ENCODE measurements at places on chromosomes 4 and X. TPM values are rescaled to one million over a fixed set of nuclear protein-coding genes. Genes with fewer than 3 reads are reported as not detected.
A peak's percentile ranks its signal among the peaks of the same experiment; 100 is the strongest.

Gene PLCXD1
- total RNA-seq, result 34.4 TPM

Gene MAGEA1
- total RNA-seq, result not detected

GRCh38 chrX:49290215-49290614 lies 13.2 kb upstream of the GAGE10 start:
- DNase-seq, result no peak

DNA sequence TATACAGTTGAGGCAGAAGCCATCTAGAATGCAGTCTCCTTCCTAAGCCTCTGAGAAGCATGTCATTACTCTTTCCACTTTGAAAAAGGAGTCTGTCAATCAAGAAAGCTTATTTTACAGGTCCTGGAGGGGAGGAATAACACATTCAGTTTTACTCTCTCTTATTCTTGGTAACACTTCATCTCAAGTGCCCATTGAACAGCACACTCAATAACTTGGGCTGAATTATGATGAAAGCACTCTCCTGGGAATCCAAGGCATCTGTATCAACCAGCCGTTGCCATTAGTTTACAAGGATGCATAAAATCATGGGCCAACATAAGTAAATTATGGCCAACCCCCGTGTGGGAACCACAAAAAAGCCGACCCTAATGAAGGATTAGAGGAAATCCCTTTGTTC lies 282.4 kb downstream of the C4orf33 start:
- no peak for DNase-seq

DNA sequence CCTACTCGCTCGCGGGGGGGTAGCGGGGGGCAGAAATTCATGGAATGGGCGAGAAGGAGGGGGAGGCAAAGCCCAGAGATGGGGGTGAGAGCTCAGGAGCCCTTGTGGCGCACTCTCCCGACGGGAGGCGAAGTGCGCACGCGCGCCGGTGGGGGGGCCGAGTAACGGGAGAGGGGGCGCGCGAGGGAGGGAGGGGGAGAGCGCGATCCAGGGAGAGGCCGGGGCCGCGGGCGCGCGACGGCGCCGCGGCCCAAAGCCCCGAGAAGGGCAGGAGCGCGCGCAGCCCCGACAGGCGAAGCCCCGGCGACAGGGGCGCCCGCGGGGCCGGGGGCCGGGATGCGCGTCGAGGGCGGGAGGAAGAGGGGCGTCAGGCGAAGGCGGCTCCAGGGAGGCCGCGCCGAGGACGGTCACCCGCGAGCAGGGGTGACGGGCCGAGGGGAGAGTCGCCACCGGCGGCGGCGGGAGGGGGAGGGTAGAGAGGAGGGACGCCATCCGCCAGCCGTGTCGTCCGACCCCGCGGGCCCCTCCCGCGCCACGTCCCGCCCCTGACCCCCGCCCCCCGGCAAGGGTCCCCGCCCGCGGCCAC lies 421 bp downstream of the MECP2 start:
- peak; percentile 84 for DNase-seq

- no peak for DNase-seq
Observed at GRCh38 chrX:42531441-42531840, 246.5 kb downstream of the PPP1R2C start.

GRCh38 chrX:32842053-32842452 lies 369.3 kb downstream of the DMD start:
- no peak for DNase-seq

DNA sequence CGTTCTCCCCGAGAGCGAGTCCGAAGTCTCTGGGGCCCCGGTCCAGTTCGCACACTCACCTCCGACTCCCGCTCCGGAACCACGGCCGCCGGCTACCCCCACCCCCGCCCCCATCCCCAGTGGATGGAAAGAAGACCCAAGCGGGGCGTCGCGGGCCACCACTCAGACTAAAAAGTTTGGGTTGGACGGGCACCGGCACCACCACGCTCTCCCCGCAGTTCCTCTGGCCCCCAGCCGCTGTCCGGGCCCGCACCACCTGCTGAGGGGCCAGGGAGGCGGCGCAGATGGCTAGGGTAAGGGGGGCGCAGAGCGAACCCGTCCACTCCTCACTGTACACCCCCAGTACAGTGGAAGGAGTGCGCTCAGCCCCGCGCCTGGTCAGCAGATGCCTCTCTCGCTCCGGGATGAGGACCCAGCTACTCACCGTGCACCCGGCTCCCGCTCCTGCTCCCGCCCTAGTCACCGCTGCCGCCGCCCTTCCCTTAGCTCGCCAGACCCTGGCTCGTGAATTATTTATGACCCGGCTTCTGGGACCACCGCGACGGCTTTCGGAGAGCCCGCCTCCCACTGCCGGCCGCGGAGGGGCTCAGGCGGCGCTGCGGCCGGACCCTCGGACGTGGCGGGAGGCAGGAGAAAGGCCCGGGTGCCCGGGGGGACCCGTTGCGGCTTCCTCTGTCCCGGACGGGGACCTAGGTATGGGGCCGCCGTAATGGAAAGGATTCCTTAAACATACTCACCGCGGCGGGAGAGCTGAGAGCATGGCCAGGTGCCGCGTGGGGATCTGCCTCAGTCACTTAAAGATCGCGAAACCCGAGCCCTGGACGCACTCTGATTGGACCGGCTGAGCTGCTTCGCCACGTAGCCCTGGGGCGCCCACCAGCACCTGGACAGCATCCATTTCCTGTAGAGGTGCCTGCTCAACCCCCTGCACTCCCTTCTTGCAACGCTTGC lies at the start of gene PROM1:
TSS of gene PROM1 (minus strand) at position 783 of the 951 bp plus-strand sequence. CDS start 8,117 bp downstream, outside the sequence.
- DNase-seq, result peak; percentile 65

DNA sequence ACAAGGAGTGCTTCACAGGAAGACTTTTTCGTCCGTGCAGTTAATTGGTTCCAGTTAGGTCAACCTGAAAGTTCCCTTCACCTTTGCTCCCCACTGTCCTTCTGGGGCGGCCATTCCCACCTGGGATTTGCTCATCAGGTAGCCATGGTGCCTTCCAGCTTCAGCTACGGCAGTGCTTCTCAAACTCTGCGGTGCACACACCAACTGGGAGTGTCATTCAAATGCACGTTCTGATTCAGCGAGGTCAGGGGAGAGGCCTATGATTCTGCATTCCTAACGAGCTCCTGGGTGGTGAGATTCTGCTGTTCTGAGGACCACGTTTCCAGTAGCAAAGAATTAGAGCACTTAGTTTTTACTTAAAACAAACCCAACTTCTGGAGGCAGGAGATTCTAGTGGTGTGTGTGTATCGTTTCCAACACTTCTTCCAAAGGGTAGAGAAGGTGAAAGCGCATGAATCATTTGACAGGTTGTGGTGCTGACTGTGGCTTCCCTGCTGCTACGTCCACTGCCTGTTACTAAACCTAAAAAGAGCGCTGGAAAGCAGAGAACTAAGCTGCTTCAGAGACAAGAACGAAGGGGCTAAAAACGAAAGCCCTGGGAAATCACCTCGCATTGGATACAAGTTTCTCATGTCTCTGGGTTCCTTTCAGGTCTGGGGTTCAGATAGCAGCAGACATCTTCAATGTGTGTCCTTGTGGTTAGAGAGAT lies 4.7 kb upstream of the HELT start:
- DNase-seq, result no peak

DNA sequence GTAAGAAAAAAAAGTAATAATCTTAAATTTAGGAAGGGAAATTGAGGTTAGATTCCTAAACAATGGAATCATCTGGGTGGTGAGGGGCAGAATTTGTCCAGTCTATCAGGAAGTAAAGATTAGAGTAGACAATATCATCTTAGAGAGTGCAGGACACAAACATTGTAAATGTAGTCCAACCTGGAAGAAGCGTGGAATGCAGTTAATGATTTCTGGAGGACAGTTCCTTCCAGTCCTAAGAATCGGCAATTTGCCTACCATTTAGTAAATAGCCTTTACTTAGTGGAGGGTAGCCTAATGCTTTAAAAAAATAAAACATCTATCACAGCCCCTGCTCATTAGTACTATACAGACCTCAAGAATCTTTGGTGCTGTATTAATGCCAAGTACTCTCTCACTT lies 147.5 kb upstream of the TTC29 start:
- DNase-seq, result no peak

All from upper lobe of right lung (tissue), 1 donor.